HFFc6 (cell line): ENCODE measurements at places on chromosomes 6 and 20. TPM values are rescaled to one million over a fixed set of nuclear protein-coding genes. Genes with fewer than 3 reads are reported as not detected.

PCIF1 gene
- 14.8 to 21.0 TPM (median 18.0 TPM) in 3 replicates for total RNA-seq

STMND1 gene
- total RNA-seq: not detected in 2 replicates

CTCFL gene
- total RNA-seq: not detected in 3 replicates

NPEPL1 gene
- total RNA-seq: 14.2 to 16.9 TPM (median 16.4 TPM) in 3 replicates

FAM110A gene
- 3.4 to 5.4 TPM (median 5.2 TPM) in 3 replicates for total RNA-seq

GSTA3 gene
- not detected in 2 replicates for total RNA-seq

GCM1 gene
- total RNA-seq: not detected in 3 replicates

CEP57L1 gene
- 16.3 to 23.5 TPM (median 20.4 TPM) in 3 replicates for total RNA-seq

ARFGEF3 gene
- 0.09 to 0.21 TPM (median 0.11 TPM) in 3 replicates for total RNA-seq

GRCh38 chr6:3788408-3789017 lies 37.0 kb upstream of the PXDC1 start:
- H3K4me3 ChIP-seq: no peak overlapping the region
- no peaks in the 10 kb centered on the region for H3K36me3 ChIP-seq
- DNase-seq: no peak
- peak overlapping the region; percentile 46; the same call in 1 of the 2 replicates for H3K27ac ChIP-seq

DNA sequence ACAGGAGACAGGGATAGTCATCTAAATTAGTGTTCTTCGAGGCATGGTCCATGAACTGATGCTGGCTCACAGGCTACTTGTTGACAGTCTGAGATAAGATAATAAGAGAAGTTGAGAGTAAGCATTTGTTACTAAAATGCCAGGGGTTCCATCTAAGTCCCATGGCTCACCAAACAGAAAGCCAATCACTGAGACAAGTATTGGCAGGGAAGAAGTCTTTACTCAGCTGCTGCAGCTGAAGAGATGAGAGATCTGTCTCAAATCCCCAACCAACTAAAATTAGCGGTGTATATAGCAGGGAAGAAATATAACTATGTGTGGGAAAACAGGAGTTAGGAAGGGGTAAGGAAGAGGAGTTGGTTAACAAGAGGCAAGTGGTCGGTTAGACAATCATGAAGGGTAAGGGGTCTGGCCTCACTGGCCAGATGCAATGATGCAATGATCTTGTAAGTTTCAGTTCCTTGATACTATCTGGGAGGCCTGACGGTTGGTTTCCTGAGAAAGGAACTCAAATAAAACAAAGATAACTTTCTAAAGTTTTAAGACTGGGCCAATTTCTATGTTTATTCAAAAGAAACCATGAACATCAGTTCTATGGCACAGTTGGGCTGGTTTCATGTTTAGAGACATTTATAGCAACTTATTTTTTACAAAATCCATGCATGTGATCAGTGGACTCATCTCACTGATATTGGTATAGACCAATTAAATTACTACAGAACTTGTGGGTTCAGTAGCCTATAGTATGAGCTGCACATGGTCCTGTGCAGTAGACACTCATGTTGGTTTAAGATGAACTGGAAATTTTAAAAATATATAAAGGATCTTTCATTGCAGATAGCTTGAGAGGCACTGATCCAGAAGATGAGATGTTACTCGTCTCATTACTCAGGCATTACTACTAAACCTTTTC lies 9.9 kb upstream of the HEBP2 start:
- H3K27ac ChIP-seq: no peak overlapping the region
- no peaks in the 10 kb centered on the region for H3K36me3 ChIP-seq
- peaks cover 15% of the 10 kb centered on the region for H3K27me3 ChIP-seq
- H3K4me1 ChIP-seq: peaks cover 10% of the 10 kb centered on the region
- no peak overlapping the region for H3K4me3 ChIP-seq

DNA sequence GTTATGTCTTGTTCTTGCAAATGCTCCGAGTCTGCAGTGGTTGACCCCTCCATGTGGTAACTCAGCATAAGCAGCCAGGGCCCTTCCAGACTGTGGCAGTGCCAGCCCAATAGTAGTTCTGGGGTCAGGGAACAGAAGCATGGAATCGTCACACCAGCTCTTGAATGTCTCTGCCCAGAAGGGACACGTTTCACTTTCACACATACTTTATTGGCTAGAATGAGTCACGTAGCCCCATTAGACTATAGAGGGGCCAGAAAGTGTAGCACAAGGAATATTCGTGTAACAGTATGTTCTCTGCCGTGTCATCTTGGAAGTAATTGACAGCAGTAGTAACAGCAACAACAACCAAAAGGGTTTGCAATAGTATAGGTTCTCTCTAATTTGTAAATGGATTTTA lies 254.7 kb downstream of the FARS2 start:
- peaks cover 27% of the 10 kb centered on the region for H3K4me1 ChIP-seq
- no peak overlapping the region for H3K27ac ChIP-seq
- no peaks in the 10 kb centered on the region for H3K27me3 ChIP-seq
- no peaks in the 10 kb centered on the region for H3K36me3 ChIP-seq
- no peak overlapping the region for H3K4me3 ChIP-seq

- no peak overlapping the region for H3K4me3 ChIP-seq
- H3K4me1 ChIP-seq: peaks cover 51% of the 10 kb centered on the region
- H3K36me3 ChIP-seq: no peaks in the 10 kb centered on the region
Measured at GRCh38 chr6:37919417-37920157, 100.1 kb downstream of the ZFAND3 start.

- no peaks in the 10 kb centered on the region for H3K36me3 ChIP-seq
- H3K4me1 ChIP-seq: no peaks in the 10 kb centered on the region
- no peak for DNase-seq
Measured at GRCh38 chr6:161696801-161697200, 422.9 kb upstream of the AGPAT4 start.

DNA sequence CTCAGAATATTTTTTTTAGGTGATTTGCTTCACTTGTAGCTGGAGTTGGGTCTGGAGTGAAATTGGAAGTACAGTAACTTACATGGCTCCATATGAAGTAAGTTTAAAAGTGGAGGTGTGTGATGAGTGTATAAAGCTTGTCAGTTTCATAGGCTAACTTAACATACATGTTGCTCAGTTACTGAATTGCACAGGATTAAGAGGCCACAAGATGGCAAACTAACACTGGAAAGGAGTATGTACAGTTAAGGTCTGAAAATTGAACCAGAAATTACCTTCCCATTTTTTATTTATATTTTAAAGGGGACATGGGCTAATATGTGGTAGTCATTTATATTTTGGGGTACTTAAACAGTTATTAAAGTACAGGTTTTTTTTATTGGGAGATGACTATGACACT lies 45.3 kb upstream of the SMIM8 start:
- no peaks in the 10 kb centered on the region; the same call in 1 of the 2 replicates for H3K27me3 ChIP-seq
- H3K36me3 ChIP-seq: no peaks in the 10 kb centered on the region
- peaks cover 23% of the 10 kb centered on the region for H3K4me1 ChIP-seq
- H3K4me3 ChIP-seq: no peak overlapping the region

- peak; percentile 31 for DNase-seq
- H3K27me3 ChIP-seq: peaks cover 2% of the 10 kb centered on the region
- no peak overlapping the region for H3K4me3 ChIP-seq
- no peaks in the 10 kb centered on the region for H3K36me3 ChIP-seq
- peaks cover 10% of the 10 kb centered on the region; the same call in 1 of the 2 replicates for H3K4me1 ChIP-seq
Measured at GRCh38 chr6:135568379-135568778, 70.8 kb upstream of the AHI1 start.

GRCh38 chr6:32941214-32941768 lies 463 bp upstream of the HLA-DMB start:
- no peak overlapping the region for H3K27ac ChIP-seq
- H3K36me3 ChIP-seq: no peaks in the 10 kb centered on the region
- H3K27me3 ChIP-seq: peaks cover 45% of the 10 kb centered on the region
- DNase-seq: no peak

GRCh38 chr6:34301408-34301807 lies 52.6 kb upstream of the SMIM29 start:
- peaks cover 18% of the 10 kb centered on the region for H3K4me1 ChIP-seq
- no peaks in the 10 kb centered on the region for H3K36me3 ChIP-seq
- no peak overlapping the region for H3K27ac ChIP-seq
- no peaks in the 10 kb centered on the region for H3K27me3 ChIP-seq

GRCh38 chr6:148294059-148294458 lies 48.6 kb upstream of the SASH1 start:
- no peaks in the 10 kb centered on the region; the same call in 1 of the 2 replicates for H3K27me3 ChIP-seq
- H3K4me1 ChIP-seq: peaks cover 32% of the 10 kb centered on the region
- H3K36me3 ChIP-seq: peaks cover 17% of the 10 kb centered on the region
- DNase-seq: no peak

- H3K27me3 ChIP-seq: peaks cover 13% of the 10 kb centered on the region
- no peak for DNase-seq
- H3K4me1 ChIP-seq: peaks cover 55% of the 10 kb centered on the region
Measured at GRCh38 chr20:31550099-31550498, 35.9 kb downstream of the HM13 start.

DNA sequence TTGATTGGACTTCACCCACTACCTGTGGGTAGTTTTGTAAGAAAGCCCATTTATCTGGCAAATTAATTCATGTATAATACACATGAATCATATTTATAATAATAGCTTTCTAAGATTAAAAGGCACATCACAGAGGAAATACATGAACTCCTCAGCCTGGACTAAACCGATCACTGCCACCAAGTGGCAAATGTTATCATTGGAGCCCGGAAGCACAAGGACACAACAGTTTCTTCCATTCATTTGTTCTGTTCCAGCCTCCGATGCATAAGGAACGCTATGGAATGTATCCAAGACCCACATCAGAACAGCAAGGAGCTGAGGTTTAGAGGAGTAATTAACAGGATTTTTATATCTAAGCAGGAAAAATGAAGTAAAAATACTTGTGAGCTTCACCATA lies 13.9 kb upstream of the IPCEF1 start:
- H3K27me3 ChIP-seq: peaks cover 2% of the 10 kb centered on the region; the same call in 1 of the 2 replicates
- H3K36me3 ChIP-seq: no peaks in the 10 kb centered on the region
- DNase-seq: peak; percentile 47
- no peak overlapping the region for H3K4me3 ChIP-seq
- H3K4me1 ChIP-seq: peaks cover 6% of the 10 kb centered on the region; the same call in 1 of the 2 replicates

- no peak overlapping the region for H3K27ac ChIP-seq
- H3K27me3 ChIP-seq: no peaks in the 10 kb centered on the region
- peak; percentile 26 for DNase-seq
- H3K4me3 ChIP-seq: no peak overlapping the region
Measured at GRCh38 chr6:135451617-135452190, 45.8 kb downstream of the AHI1 start.

GRCh38 chr6:127186889-127187288 lies 68.4 kb downstream of the RSPO3 start:
- peaks cover 10% of the 10 kb centered on the region for H3K4me1 ChIP-seq
- H3K27ac ChIP-seq: no peak overlapping the region
- peaks cover 1% of the 10 kb centered on the region; the same call in 1 of the 2 replicates for H3K27me3 ChIP-seq
- DNase-seq: no peak

- peak overlapping the region; percentile 15 for H3K27ac ChIP-seq
- DNase-seq: no peak
- no peaks in the 10 kb centered on the region for H3K27me3 ChIP-seq
- H3K4me3 ChIP-seq: no peak overlapping the region
- peaks cover 77% of the 10 kb centered on the region for H3K4me1 ChIP-seq
Measured at GRCh38 chr20:41046716-41047115, 18.1 kb downstream of the TOP1 start.

DNA sequence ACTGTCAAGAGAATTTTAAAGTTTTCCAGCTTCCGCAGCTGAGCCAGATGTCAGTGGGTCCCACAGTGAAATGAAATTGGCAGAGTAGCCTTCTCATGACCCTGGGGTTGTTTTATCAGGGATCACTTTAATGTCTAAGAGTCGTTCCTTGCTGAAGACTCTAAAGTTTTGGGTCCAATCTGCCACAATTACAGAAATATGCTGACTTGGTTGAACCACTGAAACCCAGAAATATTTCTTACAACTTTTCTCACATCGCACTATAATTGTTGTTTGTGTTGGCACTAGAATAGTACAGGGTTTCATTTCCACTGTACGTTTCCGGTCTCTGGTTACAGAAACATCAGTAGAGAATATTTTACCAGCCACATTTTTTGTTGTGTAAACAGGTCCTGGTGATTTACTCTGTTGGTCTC lies 109.0 kb downstream of the HMGCLL1 start:
- no peaks in the 10 kb centered on the region; the same call in 1 of the 2 replicates for H3K27me3 ChIP-seq
- H3K27ac ChIP-seq: no peak overlapping the region
- no peak overlapping the region for H3K4me3 ChIP-seq
- H3K4me1 ChIP-seq: no peaks in the 10 kb centered on the region

DNA sequence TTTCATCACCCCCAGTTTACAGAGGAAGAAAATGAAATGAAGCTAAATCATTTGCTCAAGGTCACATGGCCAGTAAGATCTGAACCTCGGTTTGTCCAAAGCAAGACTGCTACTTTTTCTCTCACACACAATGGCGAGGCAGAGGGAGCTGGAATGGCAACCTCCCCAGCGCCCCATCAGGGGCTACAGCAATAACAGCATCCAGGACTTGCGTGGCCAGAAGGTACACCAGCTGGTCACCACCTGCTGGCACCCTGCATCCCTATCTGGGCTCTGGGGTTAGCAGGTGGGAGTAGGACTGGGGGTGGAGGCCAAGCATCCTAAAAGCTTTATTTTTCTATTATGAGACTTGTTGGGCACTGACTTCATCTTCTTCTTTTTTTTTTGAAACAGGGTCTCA lies 41.3 kb downstream of the TTI1 start:
- H3K4me3 ChIP-seq: no peak overlapping the region
- H3K4me1 ChIP-seq: peaks cover 44% of the 10 kb centered on the region
- peaks cover 13% of the 10 kb centered on the region for H3K36me3 ChIP-seq
- no peaks in the 10 kb centered on the region for H3K27me3 ChIP-seq
- H3K27ac ChIP-seq: no peak overlapping the region
- DNase-seq: no peak

- H3K27me3 ChIP-seq: no peaks in the 10 kb centered on the region
- H3K4me3 ChIP-seq: no peak overlapping the region
- no peaks in the 10 kb centered on the region for H3K36me3 ChIP-seq
- H3K27ac ChIP-seq: peak overlapping the region; percentile 7; the same call in 1 of the 2 replicates
- no peak for DNase-seq
Measured at GRCh38 chr6:111987295-111987694, 66.6 kb upstream of the CCN6 start.

- peaks cover 50% of the 10 kb centered on the region for H3K4me1 ChIP-seq
- no peak overlapping the region for H3K27ac ChIP-seq
- H3K27me3 ChIP-seq: no peaks in the 10 kb centered on the region; the same call in 1 of the 2 replicates
- H3K4me3 ChIP-seq: no peak overlapping the region
Measured at GRCh38 chr6:131976545-131977061, 25.4 kb upstream of the CCN2 start.

DNA sequence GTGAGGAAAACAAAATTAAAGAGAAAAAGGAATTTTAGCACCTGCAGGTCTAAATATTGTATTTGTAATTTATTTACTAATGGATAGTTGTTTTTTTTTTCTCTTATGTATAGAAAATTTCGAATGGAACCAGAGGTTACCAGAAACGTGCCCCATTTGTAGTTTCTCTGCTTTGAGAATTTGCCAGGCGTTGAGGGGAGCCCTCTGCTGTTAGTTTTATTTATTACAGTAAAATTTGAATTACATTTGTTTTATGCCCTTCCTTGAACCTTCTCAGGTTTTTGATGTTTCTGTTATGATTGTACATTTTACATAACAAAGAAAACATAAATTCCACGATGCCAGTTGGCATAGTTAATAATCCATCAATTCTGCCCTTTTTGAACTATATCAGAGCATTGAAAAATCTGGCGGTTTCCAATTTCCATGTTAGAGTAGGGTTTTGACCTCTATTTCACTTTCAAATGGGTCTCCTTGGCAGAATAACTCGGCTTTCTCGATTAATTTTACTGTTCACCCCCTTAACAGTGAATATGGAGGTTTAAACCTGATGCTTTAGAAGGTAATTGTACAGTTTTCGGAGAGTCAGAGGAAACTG lies 35.1 kb upstream of the RFPL4B start:
- no peak overlapping the region; the same call in 1 of the 2 replicates for H3K27ac ChIP-seq
- peaks cover 2% of the 10 kb centered on the region; the same call in 1 of the 2 replicates for H3K27me3 ChIP-seq
- H3K4me1 ChIP-seq: peaks cover 35% of the 10 kb centered on the region
- H3K4me3 ChIP-seq: no peak overlapping the region

- DNase-seq: no peak
- peaks cover 40% of the 10 kb centered on the region for H3K4me1 ChIP-seq
- no peaks in the 10 kb centered on the region for H3K36me3 ChIP-seq
- H3K27me3 ChIP-seq: no peaks in the 10 kb centered on the region
- H3K27ac ChIP-seq: no peak overlapping the region
- no peak overlapping the region for H3K4me3 ChIP-seq
Measured at GRCh38 chr6:148225871-148226270, 116.8 kb upstream of the SASH1 start.
